Fibroblast of mammary gland (primary cell): ENCODE measurements at places on chromosomes 4 and X.

- DNase-seq: no peak
These were observed 120.2 kb upstream of the PJA1 start for GRCh38 chrX:69285401-69285877.

DNA sequence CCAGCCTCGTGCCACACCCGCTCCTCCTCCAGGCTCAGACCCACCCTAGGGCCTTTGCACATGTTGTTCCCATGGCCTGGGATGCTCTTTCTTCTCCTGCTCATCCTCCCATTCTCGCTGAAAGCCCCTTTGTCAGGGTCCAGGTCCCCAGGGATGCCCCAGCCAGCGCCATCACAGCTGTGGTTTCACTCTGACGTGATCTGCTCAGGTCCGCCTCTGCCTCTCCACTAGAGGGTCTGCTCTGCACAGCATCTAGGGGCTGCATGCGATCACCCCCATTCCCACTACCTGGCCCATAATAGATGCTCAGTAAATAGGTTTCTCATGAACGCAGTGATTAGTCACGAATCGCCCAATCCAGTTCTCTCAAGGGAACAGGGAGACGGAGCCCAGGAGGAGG, 222.5 kb downstream of the AFAP1 start:
- DNase-seq: no peak

DNA sequence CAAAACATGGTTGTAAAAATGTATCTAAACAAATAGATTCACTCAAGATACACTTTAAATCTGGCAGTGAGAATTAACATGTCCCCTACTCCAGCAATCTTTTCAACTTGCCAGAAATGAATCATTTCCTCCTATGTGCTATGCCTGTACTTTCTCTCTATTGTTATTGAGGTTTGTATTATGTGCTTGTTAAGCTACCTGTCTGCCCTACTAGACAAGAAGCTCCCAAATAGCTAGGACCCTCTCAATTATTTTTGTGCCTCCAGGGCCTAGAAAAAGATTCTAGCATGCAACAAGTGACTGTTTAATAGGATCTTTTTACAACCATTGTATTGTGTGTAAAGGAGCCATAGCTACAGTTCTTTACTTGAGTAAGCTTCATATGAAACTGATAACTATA, 3.5 kb upstream of the SAP30 start:
- peak; percentile 41 for DNase-seq

DNA sequence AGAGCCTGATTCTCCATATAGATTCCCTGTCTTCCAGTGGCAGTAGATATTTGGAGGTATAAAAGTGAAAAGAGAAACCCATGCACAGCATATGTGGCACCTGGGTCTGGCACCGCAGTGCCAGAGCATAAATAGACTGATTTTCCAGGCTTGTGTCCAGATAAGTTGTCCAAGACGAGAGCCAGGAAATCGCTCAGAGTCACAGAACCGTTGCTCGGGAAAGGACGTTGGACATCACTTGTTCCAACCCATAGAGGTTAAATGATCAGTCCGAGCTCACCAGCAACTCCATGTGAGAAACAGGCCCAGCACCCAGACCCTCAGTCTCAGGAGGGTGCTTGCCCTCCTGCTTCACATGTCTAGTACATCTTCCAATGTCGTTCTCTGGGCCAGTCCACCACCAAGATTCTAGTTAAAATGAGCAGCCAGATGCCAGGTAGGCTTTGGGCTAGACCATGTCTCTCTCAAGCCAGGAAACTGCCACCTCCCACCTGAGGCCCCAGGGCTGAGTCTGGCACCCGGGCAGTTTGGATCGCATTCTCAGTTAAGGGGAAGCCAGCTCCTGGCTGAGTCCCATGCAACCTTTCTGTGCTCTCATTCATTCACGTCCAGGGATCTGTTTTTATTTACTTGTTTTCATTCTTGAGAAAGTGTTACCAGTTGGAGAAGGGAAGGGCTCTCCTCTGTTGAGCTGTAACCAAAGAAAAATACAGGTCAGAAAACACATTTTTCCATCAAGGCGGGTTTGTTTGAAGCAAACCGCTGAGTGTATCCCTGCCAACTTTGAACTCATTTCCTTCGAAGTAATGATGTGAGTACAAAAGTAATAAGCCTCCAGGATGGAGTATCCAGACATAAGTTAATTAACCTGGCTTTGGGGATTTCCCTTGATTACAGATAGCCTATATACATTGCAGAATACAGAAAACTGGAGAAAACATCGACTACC, 91.7 kb downstream of the PHOX2B start:
- no peak for DNase-seq

DNA sequence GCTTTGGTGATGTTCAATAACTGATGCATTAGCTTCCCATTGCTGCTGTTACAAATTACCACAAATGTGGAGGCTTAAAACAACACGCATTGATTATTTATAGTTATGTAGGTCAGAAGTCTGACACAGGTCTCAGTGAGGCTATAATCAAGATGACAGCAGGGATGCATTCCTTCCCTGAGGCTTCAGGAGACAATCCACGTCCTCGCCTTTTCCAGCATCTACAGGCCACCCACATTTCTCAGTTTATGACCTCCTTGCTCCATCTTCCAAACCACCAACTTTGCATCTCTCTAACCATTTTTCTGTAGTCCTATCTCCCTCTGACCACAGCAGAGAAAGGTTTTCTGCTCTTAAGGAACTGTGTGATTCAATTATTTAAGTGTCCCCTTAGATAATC, 92.5 kb downstream of the GASK1B start:
- no peak for DNase-seq

DNA sequence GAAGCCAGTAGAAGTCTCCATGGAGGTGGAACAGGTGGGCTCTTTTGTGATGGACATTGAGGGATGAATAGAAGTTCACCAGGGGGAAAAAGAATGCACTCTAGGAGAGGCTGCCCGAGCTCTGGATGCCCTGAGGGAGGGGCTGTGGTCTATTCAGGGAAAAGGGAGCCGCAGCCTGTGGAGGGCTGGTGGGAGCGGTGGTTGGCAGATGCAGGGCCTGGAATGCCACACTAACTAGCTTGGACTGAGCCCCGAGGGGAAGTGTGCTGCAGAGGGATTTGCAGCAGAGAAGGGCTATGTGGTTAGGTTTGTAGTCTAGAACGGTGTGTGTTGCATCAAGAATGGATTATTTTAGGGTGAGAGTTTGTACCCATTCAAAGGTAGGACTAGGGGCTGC, 29.5 kb upstream of the PSAPL1 start:
- DNase-seq: no peak
